ENCODE measurements at places on chromosomes 4 and X.

- no peak for DNase-seq
Observed at GRCh38 chr4:102665527-102665926, 95.2 kb downstream of the MANBA start.

DNA sequence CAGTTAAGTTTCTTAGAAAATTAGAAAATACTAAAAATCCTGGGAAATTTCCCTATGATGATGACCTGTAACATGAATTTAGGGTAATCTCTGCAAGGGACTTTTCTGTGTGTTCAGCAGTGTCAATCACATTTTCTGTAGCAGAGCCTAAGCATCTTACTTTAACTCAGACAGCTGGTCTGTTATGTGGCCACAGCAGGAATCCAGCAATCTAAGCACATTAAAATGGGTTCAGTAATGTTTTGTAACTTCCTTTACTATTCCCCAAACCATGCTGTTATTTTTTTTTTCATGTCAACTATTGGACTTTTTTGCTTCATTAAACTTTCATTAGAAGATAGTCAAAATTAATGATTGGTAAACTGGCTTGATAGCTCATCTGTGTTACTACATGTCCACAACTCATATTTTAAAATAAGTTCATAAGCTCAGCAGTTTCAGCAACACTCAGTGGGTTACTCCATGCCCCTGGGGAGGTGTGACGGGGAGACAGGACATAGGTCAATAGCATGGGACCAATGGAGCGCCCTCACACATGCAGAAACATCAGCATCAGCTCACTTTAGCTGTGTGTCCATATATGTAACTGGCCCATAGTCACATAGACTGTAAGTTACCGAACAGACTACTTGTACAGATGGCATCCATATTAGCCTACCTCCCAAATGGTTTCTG lies 168.0 kb upstream of the PACRGL start:
- no peak for DNase-seq

- DNase-seq, result no peak
Observed at GRCh38 chr4:8616831-8617230, 24.3 kb downstream of the CPZ start.

- no peak for DNase-seq
Observed at GRCh38 chrX:71439420-71439819, 73.3 kb downstream of the TAF1 start.

DNA sequence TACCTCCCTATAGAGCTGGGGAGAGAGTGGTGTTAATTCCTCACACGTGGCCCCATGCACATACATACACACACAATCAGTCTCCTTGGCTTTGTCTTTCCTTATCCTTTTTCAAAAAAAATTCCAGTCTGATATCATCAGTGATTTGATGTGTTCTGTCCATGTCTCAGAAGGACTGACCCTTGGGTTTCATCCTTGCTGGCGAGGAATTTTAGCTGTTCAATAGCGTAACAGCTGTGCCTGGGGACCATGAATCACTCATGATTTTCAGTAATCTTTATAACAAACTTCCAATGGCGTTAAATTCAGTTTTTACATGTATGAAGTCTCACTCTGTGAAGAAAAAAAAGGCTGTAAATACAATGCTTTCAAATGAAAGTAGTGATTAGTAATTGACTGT lies 204.6 kb downstream of the RBMX2 start:
- DNase-seq, result no peak

GRCh38 chr4:183798301-183799253 lies 106.5 kb upstream of the STOX2 start:
- no peak for DNase-seq

DNA sequence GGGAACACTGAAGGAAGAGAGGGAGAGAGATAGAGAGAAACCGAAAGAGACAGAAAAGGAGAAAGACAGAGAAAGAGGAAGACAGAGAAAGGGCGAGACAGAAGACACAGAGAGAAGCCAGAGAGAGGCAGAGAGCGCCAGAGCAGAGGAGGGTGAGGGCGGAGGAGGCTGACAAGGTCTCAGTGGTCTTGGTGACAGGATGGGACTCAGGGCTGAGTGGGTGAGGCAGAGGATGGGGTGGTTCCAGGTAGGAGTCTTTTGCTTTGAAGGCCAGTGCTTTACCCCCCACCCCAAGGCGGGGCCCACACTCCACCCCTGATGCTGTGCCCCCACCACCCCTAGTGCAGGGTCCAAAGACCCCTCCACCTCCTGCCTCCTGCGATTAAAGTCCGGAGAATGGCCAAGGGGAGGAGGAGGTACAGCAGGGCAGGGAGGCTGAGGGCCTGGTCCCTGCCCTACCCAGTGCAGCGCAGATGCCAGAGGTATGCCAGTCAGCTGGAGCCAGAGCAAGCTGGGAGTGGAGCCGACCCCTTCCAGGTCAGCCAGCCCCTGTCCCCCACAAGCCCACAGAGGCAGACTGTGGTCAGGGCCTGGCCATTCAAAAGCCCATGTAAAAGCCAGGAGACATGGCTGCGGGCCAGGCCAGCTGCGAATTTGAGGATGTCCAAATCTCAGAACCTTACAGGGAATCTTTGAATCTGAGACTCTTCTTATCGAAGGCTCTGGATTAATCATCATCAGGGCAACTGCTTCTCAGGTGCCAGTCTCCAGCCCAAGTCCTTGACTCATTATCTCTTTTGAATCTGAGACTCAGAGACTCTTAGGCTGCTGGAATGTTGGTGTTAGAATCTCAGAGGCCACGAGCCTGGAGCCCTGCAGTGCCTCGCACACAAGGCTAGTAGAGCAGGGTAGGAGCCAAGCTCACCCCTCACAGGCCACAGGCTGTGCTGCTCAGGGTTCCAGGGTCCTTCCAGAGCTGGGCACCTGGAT lies 758 bp downstream of the IQSEC2 start:
- no peak for DNase-seq

- no peak for DNase-seq
Observed at GRCh38 chrX:1564750-1565683, 26.4 kb upstream of the AKAP17A start.

Data from right renal cortex interstitium (tissue), 3 donors.